CD4-positive, alpha-beta T cell treated with Interleukin-10 for 1 hour (primary cell): ENCODE measurements at places on chromosomes 13 and 19.
A peak's percentile ranks its signal among the peaks of the same experiment; 100 is the strongest.

DNA sequence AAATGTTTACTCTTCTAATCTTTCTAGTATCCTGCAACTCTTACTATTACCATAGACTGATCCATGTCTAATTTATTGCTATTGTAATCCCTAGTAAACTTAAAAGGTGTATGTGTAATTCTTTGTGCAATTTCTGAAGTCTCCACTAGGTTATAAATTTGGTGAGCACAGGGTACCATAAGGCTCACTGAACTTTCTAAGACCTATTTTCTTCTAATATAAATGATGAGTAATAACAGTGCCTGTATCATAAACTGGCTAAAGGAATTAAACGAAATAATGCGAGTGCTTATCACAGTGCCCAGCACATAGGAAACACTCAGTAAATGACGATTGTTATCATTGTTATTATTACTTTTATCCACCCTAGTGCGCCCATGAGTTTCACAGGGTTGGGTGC is 119.1 kb downstream of the KLF12 start:
- peak; percentile 19 for DNase-seq

DNA sequence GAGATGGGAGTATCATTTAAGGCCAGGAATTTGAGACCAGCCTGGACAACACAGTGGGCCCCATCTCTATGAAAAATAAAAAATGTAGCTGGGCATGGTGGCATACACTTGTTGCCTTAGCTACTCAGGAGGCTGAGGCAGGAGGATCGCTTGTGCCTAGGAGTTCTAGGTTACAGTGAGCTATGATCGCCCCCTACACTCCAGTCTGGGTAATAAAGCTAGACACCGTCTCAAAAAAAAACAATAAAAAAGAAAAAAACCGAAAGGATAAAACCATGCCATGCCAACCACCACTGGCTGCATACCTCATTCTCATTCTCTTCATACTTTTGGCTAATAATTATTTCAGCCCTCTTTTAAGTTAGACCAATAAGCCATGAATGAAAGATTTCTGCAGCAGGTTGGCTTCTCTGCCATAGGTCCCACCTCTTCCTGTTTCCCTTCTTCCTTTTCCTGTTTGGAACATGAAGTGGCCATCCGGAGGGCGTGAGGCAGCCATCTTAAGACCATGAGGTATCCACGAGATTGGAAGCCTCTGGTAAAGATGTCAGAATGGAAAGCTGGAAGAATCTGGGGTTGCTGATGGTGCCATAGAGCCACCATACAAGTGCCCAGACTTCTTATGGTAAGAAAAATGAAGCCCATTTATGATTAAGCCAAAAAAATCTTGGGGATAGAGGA is 171.3 kb downstream of the CACNA1A start:
- DNase-seq = no peak

- no peak for DNase-seq
Measured at GRCh38 chr19:27884376-27884775, 1328.6 kb downstream of the UQCRFS1 start.

- no peak for DNase-seq
Measured at GRCh38 chr19:3463714-3464586, 16.4 kb downstream of the SMIM24 start.

GRCh38 chr13:27026396-27026795 is 145.2 kb downstream of the USP12 start:
- DNase-seq = no peak

GRCh38 chr13:48230541-48230940 is 2.5 kb upstream of the ITM2B start:
- DNase-seq = no peak

DNA sequence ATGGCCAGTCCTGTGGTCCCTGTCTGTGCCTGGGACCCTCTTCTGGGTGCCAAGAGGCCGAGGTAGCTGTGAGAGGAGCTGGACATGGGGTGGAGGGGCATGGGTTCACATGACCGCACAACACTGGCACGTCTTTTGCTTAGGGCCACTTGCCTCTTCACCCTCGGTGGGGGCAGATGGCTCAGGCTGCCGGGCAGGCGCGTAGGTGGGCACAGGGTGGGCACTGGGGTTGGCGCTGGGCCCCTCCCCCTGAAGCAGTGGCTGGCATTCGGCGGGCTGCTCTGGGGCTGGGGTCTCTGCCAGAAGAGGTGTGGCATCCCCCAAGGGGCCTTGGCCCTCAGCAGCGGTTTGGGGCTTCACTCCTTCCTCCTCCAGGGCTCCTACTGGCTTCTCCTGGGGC is 8.4 kb downstream of the PALM3 start:
- no peak for DNase-seq

DNA sequence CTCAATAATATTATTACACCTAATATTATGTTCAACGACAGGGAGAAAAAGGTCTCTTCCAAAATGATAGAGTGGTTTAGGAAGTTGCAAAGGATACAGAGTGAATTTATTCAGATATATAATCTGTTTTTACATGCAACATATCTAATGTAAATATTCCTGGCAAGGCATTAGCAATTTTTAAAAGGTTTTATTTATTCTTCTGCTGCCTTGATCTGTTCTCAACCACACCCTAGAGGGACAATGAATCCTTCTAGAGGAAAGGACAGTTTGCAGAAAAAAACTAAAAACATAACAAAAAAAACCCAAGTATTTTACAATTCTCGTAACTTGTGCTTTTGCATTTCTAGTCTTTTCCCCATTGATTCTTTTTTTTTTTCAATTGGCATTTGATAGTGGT is 459.6 kb downstream of the KLF12 start:
- no peak for DNase-seq

GRCh38 chr13:42215578-42216421 is 56.2 kb upstream of the AKAP11 start:
- peak; percentile 22 for DNase-seq

DNA sequence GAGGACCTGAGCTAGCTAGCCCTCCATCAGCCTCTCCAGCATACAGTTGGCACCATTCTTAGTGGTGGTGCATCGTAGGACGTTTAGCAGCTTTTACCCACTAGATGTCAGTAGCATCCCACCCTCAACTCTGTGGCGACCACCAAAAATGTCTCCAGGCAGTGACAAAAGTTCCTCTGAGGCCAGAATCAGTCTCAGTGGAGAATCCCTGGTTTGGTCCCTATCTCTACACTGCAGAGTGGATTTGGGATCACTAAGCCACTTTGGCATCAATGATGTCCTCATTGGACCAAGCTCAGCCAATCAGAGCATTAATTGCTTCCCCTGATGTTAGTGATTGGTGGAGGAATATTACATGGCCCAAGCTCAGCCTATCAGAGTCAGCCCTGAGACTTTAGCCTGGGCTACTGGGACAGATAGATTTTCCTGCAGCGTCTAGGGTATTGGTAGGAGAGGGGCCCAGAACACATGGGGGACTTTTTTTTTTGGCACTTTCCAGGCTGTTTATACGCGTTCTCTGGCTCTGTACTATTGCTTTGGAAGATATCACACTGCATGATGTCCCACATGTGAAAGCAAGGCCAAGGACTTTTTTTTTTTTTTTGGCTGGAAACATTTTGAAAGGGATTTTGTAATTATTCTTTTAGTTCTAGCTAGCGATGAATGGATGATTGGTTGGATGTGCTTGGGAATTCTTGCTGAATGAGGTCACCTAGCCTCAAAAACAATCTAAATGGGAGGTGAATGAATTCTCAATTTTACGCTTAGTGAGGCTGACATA is 7.0 kb downstream of the TMEM221 start:
- DNase-seq = peak; percentile 24

DNA sequence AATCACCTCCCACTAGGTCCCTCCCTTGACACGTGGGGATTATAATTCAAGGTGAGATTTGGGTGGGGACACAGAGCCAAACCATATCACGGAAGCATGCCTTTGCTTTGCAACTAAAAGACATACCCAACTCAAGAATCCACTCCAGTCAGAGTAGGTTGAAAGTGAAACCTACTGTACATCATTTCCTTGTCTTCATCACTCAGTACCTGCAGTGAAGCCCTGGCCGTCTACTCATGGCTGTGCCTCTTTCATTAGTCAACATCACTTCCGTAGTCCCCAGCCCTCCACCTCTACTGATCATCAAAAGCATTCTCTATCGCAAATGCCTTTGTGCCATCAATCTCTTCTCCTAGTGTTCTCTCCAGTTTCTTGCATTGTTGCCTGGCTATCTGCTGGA is 343.1 kb upstream of the ARGLU1 start:
- DNase-seq = no peak

- no peak for DNase-seq
Measured at GRCh38 chr13:28339419-28339818, 155.5 kb downstream of the FLT1 start.

GRCh38 chr13:103325672-103326071 is 259.5 kb upstream of the SLC10A2 start:
- no peak for DNase-seq

GRCh38 chr13:75533861-75534260 is 3.8 kb downstream of the COMMD6 start:
- no peak for DNase-seq

- no peak for DNase-seq
Measured at GRCh38 chr19:48806818-48807589, 3.8 kb downstream of the BCAT2 start.

DNA sequence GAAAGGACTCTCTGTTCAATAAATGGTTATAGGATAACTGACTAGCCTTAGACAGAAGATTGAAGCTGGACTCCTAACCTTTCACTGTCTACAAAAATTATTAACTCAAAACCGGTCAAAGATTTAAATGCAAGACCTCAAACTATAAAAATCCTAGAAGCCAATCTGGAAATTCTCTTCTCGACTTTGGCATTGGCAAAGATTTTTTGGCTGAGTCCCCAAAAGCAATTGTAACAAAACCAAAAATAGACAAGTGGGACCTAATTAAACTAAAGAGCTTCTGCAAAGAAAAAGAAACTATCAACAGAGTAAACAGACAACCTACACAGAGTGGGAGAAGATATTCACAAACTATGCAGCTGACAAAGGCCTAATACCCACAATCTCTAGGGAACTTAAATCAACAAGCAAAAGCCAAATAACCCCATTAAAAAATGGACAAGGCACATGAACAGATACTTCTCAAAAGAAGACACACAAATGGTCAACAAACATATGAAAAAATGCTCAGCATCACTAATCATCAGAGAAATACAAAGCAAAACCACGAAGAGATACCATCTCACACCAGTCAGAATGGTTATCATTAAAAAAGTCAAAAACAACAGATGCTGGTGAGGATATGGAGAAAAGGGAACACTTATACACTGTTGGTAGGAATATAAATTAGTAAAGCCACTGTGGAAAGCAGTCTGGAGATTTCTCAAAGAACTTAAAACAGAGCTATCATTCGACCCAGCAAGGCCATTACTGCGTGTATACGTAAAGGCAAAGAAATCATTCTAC is 266.3 kb downstream of the DNAJC15 start:
- no peak for DNase-seq

DNA sequence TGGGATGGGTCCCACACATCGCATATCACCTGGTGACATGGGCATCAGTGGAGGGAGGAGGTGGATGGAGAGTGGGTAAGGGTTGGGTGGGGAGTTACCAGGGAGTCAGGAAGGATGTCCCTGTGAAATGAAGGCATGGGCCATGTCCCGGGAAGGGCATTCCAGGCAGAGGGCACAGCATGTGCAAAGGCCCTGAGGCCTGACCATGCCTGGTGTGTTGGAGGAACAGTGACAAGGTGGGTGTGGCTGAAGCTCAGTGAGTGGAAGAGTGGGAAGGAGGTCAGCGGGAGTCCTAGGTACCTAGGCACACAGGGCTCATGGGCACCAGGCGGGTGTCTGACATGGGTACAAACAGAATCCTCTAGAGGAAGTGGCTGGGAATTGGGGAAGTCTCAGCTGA is 11.0 kb upstream of the COLGALT1 start:
- DNase-seq = no peak

DNA sequence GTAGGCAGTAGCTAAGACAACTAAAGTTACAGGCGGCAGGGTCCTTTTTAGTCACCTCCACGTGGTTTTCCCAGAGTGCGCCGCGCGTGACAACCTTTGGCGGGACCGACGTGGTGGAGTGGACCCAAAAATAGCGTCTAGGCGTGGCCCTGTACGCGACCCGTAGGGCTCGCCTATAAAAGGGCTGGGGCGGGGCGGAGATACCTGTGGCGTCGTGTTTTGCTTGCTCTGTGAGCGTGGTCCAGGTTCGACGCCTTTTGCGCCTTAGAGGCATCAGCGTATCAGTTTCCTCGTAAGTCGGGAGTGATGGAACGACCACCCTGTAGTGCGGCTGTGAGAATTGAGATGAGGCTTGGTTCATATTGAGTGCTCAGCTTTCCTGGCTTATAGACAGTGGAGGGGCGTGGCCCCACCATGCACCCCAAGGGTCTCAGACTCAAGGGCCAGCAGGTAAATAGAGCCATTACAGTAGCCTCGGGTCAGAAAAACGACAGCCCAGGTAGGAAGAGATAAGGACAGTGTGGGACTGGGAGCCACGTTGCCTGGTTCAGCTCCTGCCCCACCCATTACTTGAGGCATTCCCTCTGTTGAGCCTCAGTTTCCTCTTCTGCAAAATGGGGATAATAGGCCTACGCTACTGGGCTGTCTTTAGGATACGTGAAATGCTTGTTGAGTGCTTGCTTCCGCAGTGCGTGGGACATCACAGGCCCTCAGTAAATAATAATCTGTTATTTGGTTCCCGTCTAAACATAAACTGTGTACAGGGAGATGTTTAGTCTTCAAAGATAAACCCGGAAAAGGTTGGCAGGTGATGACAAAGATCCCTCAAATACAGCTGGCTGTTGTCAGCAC is 693 bp upstream of the TMED1 start:
- peak; percentile 89 for DNase-seq

DNA sequence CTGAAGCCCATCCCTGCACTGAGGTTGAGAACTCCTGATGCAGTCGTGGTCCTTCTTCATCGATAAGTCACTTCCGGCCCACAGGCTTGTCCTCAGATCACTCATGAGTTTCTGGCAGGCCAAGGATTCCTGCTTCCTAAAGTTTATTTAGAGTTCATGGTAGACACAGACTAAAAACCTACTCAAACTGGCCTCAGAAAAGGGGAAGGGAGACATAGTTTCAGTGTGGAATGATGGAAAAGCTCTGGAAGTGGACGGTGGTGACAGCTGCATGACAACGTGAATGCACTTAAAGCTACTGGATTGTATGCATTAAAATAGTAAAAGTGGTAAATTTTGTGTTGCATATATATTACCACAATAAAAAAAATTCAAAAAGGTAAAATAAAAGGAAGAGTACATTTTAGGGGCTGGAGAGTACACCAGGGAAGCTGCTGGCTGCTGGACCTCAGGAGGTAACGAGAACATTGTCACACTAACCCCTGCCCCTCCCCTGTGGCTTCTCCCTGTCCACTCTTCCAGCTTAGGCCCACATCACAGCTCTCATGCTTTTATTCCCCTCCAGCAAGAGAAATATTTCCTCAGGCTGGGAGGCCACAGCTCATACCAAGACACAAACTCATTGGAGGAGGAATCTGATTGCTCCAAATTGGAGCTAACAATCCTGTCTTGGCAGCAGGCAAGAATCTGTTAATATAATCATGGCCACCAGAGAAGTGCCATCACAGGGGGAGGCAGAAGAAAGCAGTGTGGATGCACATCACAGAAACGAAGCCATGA is 741.0 kb downstream of the UQCRFS1 start:
- DNase-seq = no peak

DNA sequence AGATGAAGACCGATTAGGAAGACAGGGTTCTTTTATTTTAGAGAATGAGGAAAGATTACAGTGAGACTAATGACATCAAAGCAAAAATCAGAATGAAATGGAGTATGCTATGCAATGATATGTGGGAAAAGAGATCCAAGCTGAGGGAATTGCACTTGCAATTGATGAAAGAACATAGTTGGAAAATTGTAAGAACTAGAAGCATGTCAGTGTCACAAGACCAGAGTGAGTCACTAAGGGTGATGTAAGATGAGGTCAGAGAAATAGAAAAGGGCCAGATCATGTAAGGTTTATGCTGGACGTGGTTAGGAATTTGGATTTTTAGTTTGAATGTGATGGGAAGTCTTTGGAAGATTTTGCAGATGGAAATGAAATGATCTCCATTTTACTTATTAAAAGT is 1937.3 kb downstream of the OLFM4 start:
- no peak for DNase-seq
